A549 treated with CORT108297 at 1 μM for 4 hours (cell line): ENCODE measurements at places on chromosomes 3 and 15. TPM values are rescaled to one million over a fixed set of nuclear protein-coding genes. Genes with fewer than 3 reads are reported as not detected.

Gene ZBBX
- total RNA-seq, result not detected in 5 replicates

Gene UROC1
- not detected in 5 replicates for total RNA-seq

Gene C3orf62
- 1.5 to 2.2 TPM (median 1.9 TPM) in 5 replicates for total RNA-seq

Gene EAF2
- 1.5 to 2.9 TPM (median 2.3 TPM) in 5 replicates for total RNA-seq

Gene GOLGA8R
- 0.12 to 0.35 TPM (median 0.26 TPM) in 5 replicates for total RNA-seq

Gene ZNF501
- not detected in 5 replicates for total RNA-seq

Gene SPTBN5
- 0.17 to 0.27 TPM (median 0.24 TPM) in 5 replicates for total RNA-seq

Gene CPB1
- not detected in 5 replicates for total RNA-seq

Gene SEMA5B
- total RNA-seq, result 0.15 to 0.63 TPM (median 0.23 TPM) in 5 replicates

Gene TRIM42
- not detected in 5 replicates for total RNA-seq

Gene SPATA12
- total RNA-seq, result 0.32 to 0.53 TPM (median 0.47 TPM) in 5 replicates

Gene WDR93
- total RNA-seq, result 0.11 to 0.23 TPM (median 0.14 TPM) in 5 replicates

Gene PLCB2
- total RNA-seq, result 0.44 to 0.79 TPM (median 0.59 TPM) in 5 replicates

Gene CLDN16
- total RNA-seq, result 0.14 TPM in 2 of 5 replicates, not detected in the others

Gene CFAP92
- 0.06 TPM in 1 of 5 replicates, not detected in the others for total RNA-seq

Gene RBMS3
- total RNA-seq, result 0.43 to 0.86 TPM (median 0.60 TPM) in 5 replicates

Gene TGM5
- not detected in 5 replicates for total RNA-seq

Gene SENP8
- 1.7 to 2.1 TPM (median 1.8 TPM) in 5 replicates for total RNA-seq

Gene BCHE
- total RNA-seq, result 0.83 to 1.3 TPM (median 0.93 TPM) in 5 replicates

Gene CHMP2B
- 91.3 to 97.2 TPM (median 91.8 TPM) in 5 replicates for total RNA-seq

Gene RGMA
- 0.12 to 0.42 TPM (median 0.19 TPM) in 5 replicates for total RNA-seq

Gene GREM1
- 7.8 to 15.8 TPM (median 8.0 TPM) in 5 replicates for total RNA-seq

Gene IGF1R
- 44.0 to 72.5 TPM (median 54.4 TPM) in 5 replicates for total RNA-seq
